ENCODE measurements at places on chromosomes 12 and 14.

- peak; percentile 66 for DNase-seq
Observed at GRCh38 chr12:49763006-49763591, 21.7 kb downstream of the TMBIM6 start.

DNA sequence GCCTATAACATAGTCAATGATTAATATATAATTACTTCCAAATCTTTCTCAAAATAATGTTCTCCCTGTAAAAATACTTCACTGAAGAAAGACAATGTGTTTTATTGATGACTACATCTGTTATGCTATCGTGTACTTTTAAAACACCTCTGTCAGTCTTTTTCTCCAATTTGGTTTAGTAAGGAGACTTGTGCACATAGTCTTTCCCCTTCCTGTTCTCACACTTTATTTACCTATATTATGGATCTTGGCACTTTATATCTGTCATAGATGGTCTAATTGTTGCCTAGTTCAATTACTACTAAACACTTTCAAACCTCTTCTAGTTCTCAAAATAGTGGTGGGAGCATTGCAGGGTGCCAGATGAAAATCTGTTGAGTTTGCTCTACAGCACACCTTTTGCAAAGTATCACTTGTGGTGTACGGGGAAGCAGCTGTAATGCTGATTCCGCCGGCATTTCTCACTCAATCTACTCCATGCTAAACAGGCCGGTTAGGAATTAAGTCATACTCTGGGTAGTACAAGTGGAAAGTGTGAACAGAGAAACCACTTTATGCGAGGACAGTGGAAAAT is 1.1 kb upstream of the INSM2 start:
- no peak for DNase-seq

DNA sequence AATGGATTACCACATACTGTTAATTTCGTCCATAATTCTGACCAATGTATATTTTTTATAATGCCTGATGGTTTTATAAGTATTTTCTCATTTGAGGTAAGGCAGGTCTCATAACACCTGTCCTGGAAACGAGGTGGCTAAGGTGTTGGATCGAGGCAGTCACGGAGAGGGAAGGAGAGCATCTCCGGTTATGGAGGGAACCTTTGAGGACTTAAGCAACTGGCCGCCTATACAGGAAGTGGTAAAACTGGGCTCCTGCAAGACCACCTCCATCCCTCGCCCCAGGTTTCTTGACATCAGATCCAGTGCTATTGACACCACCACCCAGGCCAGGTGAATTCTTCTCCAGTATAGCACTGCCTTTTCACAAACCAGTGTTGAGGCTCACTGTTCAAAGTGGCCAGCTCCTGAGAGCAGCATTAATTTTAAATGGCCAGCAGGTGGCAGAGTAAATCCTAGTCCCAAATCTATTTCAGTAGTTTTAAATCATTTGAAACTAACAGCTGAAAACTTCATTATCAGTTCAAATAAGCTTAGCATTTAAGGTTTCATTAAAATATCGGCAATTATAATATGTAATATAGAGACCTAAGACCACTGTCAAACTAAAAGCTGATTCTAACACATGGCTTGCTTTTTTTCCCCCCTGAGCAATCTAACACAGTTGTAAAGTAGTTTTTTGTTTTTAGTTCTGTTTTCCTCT is 100.8 kb downstream of the PPM1A start:
- DNase-seq = peak; percentile 24

DNA sequence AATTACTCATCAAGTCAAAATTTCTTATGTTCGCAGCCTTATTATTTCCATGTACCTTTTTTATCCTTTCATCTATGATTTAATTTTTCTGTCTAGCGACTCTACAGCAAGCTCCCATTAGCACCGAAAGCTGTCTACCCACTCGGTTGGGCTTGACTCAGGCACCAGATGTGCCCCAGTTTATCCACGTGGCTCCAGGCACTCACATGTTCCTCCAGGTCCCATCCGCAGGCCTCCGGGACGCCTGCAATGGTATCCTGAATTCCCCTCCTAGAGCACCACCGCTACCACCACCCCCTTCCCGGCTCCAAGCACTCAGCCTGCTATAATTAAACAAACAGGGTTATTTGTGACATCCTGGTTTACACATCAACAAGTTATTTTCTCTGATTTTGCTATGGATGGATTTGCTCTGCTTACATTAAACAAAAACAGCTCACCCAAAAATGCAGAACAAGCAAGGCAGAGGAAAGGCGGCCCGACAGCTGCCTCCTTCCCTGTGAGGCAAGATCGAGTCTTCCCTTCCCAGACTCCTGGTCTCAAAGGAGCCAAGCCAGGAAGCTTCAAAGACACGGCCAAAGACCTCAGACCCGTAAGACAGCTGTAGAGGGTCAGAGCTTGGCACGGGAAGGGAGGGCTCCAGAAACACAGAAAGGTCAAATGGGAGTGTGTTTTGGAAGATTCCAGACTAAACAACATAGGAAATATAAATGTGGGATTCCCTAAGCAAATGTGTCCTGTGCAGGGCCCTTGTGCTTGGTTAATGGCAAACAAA is 253.8 kb downstream of the TTC8 start:
- DNase-seq = no peak

- no peak for DNase-seq
Observed at GRCh38 chr12:15485466-15485865, 163.2 kb downstream of the PTPRO start.

- DNase-seq = no peak
Observed at GRCh38 chr12:125100551-125101434, 35.6 kb downstream of the AACS start.

- DNase-seq = no peak
Observed at GRCh38 chr12:54526812-54527630, 22.4 kb upstream of the PDE1B start.

DNA sequence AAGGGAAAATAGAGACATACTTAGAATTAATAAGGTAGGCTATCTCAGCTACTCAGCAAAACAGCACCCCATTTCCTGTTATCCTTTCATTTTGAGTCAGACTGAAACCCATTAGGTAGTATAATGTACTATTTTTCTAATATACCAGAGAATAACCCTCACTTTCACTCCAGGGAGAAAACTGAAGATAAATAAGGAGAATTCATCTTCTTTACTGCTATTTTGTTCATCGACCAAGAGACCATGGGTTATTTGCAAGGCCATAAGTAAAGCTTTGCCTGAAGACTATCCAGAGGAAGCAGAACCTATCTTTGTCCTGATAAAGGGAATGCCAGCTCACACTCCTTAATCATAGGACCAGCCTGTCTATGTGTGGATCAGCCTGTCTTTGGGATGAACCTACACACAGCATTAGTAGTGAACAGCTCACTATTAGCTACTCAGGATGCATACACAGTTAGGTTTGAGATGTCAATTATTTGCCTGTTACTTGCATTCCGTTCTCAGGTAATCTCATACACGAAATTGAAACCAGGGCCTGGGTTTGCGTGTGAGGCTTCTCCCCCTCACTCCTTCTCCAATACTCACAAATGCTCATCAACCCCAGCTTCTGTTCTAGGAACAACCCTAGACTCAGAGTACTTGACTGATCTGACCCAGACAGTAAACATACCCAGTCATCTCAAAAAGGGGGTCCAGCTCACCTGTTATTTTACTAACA is 124.4 kb downstream of the DAD1 start:
- no peak for DNase-seq

GRCh38 chr14:34262127-34262910 is 199.7 kb downstream of the SPTSSA start:
- DNase-seq = no peak

DNA sequence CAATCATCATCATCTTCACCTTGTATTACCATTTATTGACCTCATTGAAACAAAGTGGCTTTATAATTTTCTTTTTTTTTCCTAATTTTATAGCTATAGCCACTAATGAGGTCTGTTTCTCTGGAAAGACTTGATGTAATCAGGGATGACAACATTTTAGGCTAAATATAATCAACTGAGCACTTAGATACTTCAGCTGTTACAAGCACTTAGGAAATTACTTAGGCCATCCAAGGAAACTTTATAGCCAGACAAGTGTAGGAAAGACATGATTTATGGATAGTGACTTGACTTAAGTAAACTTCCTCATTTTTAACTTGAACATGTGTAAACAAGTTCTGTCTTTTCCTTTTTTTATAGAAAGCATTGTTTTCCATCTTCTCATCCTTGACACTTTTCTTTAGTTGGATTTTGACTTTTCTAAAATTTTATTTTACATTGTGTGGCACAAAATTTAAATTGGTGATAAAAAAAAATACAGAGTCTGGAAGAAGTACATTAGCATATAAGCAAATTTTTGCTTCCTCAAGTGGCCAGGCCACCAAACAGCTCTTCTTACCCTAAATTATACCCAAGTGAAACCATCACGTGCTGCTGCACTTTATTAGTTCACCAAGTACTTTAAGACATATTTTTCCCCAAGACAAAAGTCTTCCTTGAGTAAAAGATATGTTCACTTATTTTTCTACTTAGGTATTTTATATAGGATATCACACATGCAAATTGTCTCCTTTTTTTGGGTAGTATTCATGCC is 15.1 kb downstream of the CPNE8 start:
- DNase-seq = no peak

DNA sequence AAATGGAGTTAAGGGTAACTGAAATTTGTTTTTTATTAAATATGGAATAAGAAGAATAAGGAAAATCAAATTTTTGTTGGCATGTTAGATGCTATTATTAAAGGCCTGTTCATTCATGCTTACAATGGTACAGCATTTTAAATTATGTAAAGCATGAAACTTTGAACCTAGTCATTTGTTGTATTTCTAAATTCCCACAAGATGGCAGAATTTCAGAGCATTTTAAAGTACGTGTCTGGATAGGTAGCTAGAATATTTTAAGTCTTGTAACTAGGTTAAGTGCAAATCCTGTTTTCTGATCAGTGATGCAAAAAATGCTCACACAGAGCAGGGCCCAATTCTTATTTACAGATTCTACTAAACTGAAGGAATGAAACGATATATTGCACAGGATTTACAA is 585.6 kb upstream of the MIS18BP1 start:
- no peak for DNase-seq

GRCh38 chr14:99863059-99863458 is 69.8 kb downstream of the EML1 start:
- no peak for DNase-seq

DNA sequence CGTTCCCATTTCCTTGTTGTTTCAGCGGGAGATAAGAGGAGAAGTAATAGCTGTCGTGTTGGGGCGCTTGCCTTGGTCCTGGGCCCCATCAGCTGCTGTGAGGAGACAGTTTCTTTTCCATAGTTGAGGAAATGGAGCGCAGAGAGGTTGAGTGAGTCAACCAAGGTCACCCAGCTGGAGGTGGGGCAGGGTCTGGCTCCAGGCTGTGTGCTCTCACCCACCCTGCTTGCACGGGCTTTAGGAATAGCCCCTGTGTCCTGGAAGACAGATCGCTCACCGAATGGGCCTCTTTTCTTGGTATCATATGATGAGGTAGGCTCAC is 165.7 kb upstream of the RTL1 start:
- DNase-seq = no peak

DNA sequence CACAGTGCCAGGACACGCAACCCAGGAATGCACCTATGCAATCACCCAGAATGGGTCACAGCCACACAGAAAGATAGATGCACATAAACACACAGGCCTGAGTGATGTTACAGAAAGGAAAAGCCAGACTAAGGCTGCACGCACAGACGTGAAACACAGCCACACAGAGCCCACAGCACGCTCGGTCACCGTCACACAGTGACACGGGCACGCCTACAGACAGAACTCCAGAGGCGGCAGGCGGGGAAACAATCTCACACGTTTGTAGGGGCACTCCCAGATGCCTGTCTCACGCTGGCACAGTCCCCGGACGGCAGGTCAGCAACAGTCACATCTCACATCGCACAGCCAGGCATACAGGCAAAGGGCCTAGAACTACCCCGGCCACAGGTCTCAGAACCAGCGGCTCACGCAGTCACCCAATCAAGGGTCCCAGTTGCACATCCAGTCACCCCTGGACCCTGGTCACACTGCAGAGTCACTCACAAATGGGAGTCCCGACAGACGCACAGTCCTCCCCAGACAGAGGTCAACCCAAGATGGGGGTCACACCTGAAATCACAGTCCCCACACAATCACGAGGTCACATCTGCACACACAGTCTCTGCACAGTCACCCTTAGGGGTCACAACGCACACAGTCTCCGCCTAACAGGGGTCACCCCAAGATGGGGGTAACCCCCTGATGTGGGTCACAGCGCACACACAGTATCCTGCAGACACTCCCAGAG is 790 bp downstream of the SSH1 start:
- no peak for DNase-seq

DNA sequence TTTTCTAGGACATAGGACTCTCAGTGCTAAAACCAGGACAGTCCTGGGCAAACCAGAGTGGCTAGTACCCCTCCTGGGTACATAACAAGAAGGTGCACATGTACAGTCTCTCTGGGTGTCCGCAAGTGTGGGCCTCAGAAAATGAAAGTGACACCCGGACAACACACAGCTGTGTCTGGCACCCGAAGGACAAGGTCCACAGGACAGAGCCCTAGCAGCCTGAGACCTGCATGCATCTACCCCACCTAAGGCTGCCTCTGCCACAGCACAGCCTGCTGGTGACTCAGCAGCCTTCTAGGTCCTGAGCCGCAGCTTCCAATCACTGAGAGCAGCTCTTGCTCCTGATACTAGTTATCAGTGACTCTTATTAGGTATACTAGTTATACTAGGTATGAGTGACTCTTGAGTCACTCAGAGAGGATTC is 784.1 kb upstream of the TBX3 start:
- DNase-seq = no peak

- no peak for DNase-seq
Observed at GRCh38 chr14:95668235-95668772, 17.9 kb upstream of the TCL1B start.

- DNase-seq = peak; percentile 50
Observed at GRCh38 chr12:104951759-104952509, 6.2 kb downstream of the SLC41A2 start.

- no peak for DNase-seq
Observed at GRCh38 chr14:101353422-101353821, 207.9 kb upstream of the DIO3 start.

GRCh38 chr12:72485017-72485701 is 213.0 kb downstream of the TRHDE start:
- DNase-seq = no peak

GRCh38 chr12:93713060-93713459 is 35.9 kb downstream of the CRADD start:
- DNase-seq = no peak

- no peak for DNase-seq
Observed at GRCh38 chr12:3684449-3685051, 68.4 kb downstream of the CRACR2A start.

DNA sequence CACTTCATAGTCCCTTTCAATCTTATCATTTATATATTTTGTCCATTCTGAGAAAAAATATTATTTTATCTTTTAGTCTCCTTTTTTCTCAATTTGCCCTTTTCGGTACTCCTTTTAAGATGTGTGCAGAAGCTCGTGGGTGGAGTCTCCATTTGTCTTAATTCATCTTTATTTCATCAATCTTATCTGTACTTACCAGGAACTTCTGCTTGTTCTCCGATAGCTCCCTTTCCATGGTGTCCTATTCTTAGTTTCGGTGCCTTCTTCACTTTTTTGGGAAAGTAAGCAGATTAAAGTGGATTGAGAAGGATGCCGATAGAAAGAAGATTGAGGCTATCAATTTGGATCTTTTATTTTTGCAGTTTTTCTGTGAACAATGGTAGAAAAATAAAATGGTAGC is 183.4 kb upstream of the PLEKHA5 start:
- no peak for DNase-seq
